ENCODE measurements at places on chromosomes 2 and 18.

DNA sequence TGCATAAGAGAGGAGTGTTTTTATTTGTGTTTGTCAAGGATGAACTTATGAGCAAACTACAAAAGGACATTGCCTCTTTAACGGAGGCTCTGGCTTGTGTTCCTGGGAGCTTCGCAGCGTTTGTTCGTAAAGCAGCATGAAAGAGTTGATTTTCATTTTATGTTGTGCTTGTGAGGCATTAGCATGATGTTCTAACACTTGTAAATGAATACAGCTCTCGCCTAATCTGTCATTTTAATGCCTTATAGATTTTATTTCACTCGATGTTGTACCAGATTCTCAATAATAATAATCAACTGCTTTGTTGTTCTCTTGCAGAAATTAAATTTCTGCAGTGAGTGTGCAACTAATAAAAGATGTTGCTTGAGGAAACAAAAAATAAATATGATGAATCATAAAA, 687.3 kb upstream of the FANCL start:
- DNase-seq, result no peak

DNA sequence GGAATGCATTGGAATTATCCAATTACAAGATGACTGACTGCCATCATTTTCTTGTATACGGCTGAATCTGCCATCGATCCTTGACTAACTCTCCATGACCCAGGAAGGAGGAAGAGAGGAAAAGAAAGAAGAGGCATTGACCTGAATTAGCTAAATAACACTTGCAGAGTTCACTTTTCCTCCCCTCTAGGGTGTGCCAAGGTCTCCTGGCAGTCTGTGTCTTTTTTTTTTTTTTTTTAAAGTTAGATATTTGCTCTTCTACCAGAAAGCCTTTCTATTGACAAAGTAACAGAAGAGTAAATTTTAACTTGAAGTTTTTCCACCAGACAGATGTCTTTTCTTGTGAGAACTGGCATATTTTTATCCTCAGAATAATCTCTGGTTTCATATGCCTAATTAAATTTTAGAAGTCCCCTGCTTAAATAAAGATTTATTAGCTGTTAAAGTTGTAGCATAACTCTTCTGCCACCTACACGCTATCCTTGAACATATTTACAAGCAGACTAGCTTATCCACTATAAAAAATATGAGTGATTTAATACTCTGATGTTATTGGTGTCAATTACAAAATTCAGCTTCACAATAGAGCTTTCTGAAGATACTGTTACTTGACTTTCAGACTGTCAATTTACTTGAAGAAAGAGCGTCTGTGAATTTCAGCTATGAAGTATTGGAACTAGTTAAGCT, 171.7 kb upstream of the ETAA1 start:
- no peak for DNase-seq

DNA sequence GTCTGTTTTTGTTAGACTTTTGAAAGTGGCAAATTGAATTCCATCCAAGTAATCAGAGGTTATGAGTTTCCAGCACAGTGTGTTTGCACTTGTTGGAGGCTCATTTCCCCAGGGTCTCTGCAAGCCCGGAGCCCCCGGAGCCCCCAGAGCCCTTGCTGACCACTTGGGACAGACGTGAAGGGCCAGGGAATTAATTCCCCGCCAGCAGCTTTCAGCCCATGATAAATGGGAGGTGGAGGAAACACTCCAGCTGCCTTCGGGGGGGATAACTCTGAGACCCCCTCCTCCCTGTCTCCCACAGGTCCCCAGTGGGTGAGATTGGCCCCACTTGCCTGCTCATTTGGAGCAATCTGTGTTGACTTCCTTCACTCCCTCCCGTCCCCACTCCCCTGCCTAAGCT, 79.2 kb downstream of the KLHL29 start:
- no peak for DNase-seq

DNA sequence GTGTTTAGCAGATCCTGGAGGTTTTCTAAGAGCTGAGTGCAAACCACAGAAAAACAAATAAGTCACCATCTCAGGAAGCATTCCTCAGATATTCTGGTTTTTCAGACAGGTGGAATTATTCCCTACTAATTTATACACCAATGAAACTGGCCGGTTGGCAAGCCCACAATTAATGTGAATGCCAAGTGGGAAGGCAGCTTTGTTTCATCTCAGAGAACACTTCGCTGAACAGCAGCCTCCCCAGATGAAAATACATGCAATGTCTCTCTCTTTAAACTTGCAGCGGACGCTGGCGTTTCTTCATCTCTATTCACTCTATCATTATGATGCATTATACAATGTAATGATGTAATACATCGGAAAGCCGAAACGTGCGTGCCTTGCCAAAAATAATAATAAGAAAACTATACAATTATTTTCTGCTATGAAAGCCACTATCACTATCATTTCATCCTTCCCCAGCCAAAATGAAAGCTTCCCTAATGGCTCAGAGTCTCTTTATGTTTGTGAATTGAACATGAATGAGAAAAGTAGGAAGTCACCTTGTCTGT, 649.4 kb downstream of the BCL11A start:
- no peak for DNase-seq

DNA sequence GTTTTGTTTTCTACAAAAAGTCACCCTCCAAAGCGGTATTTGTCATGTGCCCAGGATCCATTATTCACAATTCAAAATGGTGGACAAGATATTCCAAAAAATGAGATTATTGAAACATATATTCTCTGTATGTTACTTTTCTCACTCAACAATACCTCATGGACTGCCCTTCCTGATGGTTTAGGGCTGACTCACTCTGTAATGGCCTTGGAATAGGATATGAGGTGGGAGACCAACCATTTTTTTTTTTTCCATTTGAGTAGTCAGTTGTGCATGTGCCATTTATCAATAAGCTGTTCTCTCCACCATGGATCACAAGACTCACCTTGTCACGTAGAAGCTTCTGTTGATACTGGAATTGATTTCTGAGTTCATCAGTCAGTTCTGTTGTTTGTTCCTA, 64.5 kb downstream of the LYPD6 start:
- DNase-seq, result no peak

DNA sequence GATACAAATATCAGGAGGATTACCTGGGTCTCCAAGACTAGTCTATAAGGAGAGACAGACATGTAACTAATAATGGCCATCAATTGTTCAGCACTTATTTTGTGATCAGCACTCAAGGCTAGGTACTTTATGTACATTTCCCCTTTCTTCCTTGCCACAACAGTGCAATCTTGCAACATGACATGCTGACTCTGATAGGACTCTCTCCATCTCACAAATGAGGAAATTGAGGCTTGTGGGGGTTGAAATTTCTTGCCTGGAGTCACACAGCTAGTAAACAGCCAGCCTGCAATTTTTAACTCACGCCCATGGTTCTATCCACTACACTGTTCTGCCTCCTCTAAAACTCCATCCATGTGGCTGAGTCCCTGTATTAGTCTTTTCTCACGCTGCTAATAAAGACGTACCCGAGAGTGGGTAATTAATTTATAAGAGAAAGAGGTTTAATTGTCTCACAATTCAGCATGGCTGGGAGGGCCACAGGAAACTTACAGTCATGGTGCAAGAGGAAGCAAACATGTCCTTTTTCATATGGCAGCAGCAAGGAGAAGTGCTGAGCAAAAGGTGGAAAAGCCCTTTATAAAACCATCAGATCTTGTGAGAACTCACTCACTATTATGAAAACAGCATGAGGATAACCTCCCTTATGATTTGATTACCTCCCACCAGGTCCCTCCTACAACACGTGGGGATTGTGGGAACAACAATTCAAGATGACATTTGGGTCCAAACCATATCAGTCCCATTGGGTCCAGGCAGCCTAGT, 302.4 kb downstream of the PLCL1 start:
- no peak for DNase-seq

DNA sequence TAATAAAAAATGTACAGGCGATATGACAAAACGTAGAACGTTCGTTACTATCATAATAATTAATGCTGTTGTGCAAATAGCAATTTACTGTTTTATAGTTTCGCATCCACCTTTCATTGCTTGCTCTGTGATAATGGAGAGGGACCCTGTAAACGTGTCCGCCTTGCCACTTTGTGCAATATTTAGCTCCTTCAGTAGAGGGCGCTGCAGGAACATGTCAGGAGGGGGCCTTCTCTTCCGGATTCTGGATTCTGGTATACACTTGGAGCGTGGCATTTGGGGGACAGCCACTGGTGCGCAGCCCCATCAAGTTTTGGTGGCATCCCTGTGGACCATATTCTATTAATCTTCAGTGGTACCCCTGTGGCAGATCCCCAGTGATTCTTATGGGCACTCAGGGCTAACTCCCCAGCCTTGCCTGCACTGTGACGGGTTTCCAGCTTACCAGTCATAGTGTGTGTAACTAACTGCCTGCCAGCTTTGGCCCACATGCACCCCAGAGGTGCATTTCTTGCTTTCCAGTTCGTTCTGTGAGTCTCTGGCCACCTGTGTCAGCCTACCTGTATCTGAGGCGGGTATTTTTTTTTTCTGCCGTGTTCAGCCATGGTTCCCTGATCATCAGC, 140.3 kb downstream of the CYRIA start:
- DNase-seq, result no peak
